Thoracic aorta (tissue), 2 donors: ENCODE measurements at places on chromosomes 1 and 21. TPM values are rescaled to one million over a fixed set of nuclear protein-coding genes. Genes with fewer than 3 reads are reported as not detected.

DNA sequence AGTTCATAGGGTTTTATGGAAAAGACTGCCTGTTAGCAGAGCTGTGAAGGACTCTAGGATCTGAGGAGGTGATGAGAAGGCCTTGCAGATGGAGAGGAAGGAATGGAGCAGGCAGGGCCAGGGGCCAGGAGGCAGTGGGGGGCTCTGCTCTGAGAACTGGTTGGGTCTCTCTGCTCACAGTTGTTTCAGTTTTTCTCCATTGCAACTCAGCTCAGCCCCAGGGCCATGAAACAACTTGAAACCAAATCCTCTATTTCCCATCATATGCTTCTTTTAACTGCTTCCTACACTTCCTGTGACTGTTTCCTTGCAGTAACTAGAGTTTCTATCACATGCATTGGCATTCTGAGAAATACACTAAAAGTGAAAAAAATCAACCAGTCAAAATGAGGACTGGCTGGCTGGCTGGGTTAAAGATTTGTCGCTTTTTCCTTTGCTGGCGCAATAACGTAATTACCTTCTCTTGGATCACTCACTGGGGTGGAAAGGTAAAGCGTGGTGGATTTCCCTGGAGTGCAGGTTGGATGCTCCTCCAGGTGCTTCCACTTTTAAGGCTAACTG lies 172.0 kb downstream of the CDC7 start:
- no peak for DNase-seq

DNA sequence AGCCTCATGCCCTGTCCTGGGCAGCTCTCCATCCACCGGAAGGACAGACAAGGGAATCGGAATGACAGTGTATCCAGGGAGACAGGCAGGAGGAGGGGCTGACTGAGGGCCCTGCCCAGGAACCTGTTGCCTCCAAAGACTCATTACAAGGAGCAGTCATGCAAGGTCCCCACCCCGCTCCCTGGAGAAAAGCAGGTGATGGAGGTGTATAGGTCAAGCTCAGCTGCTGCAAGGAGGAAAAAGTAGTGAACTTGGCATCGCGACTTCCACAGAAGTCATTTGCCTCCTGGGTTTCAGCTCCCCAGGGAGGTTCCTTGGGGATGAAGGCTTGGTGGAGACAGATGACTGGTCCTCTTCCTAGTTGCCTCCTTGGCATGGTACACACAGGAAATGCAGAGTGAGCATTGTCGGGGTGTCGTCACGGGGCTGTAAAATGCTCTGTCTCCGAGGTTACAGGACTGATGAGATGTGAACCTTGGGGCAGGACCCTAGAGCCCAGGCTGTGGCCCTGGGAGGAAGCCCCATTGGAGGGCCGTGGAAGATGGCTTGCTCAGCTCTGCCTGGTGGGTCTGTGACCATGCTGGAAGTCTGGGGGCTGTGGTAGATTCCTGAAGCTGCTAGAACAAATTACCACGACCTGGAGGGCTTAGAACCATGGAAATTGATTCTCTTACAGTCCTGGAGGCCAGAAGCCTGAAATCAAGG lies 219.6 kb upstream of the C1orf174 start:
- DNase-seq, result no peak

Gene KRTAP11-1
- not detected for total RNA-seq

GRCh38 chr1:217895841-217896240 lies 264.7 kb downstream of the SPATA17 start:
- no peak for DNase-seq

DNA sequence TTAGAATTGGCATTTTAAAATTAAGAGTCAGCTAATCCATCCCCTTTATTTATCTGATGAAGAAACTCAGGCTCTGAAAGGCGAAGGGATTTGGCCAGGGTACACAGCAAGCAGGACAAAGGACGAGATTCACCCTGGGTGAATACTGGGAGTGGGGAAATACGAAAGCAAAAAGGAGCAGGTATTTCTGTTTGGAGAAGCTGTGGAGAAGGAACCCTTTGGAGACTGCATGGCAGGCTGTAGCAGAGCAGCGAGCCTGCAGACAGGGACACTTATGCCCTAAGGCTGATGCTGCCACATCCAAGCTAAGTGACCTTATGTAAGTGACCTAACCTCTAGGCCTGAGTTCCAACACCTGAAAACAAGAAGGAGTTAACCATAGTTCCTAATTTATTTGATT lies 207.2 kb upstream of the C1orf87 start:
- DNase-seq, result no peak
